ENCODE measurements at places on chromosomes 13 and 19.

- peaks cover 21% of the 10 kb centered on the region for H3K4me1 ChIP-seq
- H3K27ac ChIP-seq = 0 out of 2 replicates have a peak overlapping the region, but pooled peaks have one; percentile 45
- no peaks in the 10 kb centered on the region for H3K27me3 ChIP-seq
- no peak for DNase-seq
- H3K36me3 ChIP-seq = no peaks in the 10 kb centered on the region
- no peak overlapping the region for H3K4me3 ChIP-seq
Measured at GRCh38 chr13:110525328-110526319, 35.9 kb downstream of the RAB20 start.

DNA sequence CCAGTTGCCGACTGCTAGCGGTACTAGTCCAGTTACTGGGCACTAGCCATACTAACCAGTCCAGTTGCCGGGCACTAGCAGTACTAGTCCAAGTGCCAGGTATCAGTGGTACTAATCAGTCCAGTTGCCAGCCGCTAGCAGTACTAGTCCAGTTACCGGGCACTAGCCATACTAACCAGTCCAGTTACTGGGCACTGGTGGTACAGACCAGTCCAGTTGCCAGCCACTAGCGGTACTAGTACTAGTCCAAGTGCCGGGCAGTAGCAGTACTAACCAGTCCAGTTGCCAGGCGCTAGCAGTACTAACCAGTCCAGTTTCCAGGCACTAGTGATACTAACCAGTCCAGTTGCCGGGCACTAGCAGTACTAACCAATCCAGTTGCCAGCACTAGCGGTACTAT is 124.1 kb upstream of the MCF2L start:
- no peaks in the 10 kb centered on the region for H3K36me3 ChIP-seq
- H3K27me3 ChIP-seq = no peaks in the 10 kb centered on the region
- no peak for DNase-seq

DNA sequence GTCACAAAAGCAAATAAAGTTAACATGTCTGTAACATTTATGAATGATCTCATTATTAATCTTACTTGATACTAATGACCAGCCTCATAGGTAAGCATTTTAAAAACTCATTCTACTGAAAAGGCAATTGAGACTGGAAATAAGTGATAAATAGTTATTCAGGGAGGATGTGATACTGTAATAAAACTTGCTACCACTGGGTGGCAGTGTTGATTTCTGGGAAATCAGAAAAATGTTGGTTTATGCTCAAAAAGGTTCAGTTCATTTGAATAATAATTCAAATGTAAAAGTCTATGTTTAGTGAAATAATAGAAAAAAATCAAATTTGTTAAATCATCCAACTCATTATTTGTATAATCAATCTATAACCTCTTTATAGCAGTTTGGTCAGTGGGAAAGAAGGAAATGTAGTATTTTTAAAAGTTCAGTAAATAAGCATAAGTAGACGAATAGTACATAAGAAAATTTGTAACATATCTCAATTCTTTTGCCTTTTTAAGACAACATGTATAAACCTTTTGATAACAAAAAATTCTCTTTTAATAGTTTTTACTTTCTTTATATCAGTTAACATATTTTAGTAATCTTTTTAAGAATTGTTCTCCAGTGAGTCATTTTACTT is 9.6 kb downstream of the ABHD13 start:
- H3K27ac ChIP-seq = no peak overlapping the region
- H3K4me3 ChIP-seq = no peak overlapping the region
- 0 out of 2 replicates have a peak, but pooled peaks cover 3% of the 10 kb centered on the region for H3K4me1 ChIP-seq
- peak; percentile 43 for DNase-seq

DNA sequence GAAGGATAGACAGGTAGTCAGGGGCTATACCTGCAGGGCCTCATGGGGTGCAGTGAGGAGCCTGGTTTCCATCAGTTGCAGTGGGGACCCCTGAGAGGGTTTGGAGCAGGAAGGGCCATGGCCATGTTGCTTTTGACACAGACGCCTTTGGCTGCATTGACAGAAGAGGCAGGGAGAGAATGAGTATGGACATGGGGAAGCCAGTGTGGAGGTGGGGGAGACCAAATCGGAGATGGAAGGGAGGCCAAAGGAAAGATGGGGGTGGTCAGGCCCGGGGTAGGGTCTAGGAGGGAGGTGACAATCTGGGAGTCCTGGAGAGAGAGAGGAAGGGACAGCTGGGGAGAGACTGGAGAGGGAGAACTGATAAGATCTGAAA is 1.3 kb downstream of the HSD11B1L start:
- H3K27me3 ChIP-seq = no peaks in the 10 kb centered on the region
- H3K36me3 ChIP-seq = no peaks in the 10 kb centered on the region
- no peak overlapping the region for H3K27ac ChIP-seq
- no peak for DNase-seq
- peaks cover 2% of the 10 kb centered on the region for H3K4me1 ChIP-seq

DNA sequence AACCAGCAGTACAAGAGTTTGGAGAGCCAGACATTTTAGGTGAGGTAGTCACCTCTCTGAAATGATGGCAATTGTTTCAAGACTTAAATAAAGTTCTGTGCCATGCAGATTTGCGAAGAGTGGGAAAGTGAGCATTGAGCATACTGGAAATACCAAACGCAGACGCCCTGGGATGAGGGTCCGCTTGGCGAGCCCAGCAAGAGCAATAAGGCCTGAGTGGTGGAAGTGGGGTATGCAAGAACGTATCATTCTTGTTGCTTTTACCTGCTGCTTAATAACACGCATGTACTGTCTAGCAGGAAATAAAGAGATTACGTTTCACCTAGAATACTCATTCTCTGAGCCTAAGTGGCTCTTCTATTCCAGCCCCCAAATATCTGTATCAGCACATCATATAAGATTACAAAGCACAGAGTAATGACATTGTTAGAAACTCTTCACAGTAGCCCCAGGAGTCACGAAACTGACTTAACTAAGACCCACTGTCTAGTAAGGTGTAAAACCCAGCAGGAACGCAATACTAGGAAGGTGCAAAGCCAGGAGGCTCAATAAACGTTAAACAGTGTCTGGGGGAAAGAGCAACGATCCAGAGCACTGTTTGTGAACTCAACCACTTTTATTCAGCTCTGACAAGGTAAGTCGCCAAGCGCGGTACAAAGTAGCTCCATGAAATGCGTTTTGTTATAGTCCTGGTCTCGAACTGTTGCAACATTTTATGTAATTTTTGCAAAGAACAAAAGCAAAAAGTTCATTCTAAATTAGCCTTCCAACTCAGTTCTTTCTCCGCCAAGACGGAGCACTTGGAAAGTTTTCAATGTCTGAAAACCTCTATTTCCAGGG is 1.2 kb downstream of the RCBTB2 start:
- H3K27me3 ChIP-seq = no peaks in the 10 kb centered on the region
- H3K4me3 ChIP-seq = peak overlapping the region; percentile 90

- no peak overlapping the region for H3K4me3 ChIP-seq
- no peaks in the 10 kb centered on the region for H3K4me1 ChIP-seq
- H3K27me3 ChIP-seq = no peaks in the 10 kb centered on the region
Measured at GRCh38 chr13:98761126-98761985, 8.9 kb upstream of the SLC15A1 start.

GRCh38 chr13:99464441-99464949 is 36.8 kb upstream of the TM9SF2 start:
- H3K4me3 ChIP-seq = no peak overlapping the region
- H3K4me1 ChIP-seq = no peaks in the 10 kb centered on the region
- no peak for DNase-seq
- H3K36me3 ChIP-seq = no peaks in the 10 kb centered on the region
- H3K27ac ChIP-seq = no peak overlapping the region

- H3K27me3 ChIP-seq = no peaks in the 10 kb centered on the region
- H3K27ac ChIP-seq = no peak overlapping the region
- peaks cover 12% of the 10 kb centered on the region for H3K36me3 ChIP-seq
- 0 out of 2 replicates have a peak overlapping the region, but pooled peaks have one; percentile 10 for H3K4me3 ChIP-seq
- peaks cover 4% of the 10 kb centered on the region for H3K4me1 ChIP-seq
Measured at GRCh38 chr19:48874303-48875135, 2.3 kb downstream of the PPP1R15A start.

DNA sequence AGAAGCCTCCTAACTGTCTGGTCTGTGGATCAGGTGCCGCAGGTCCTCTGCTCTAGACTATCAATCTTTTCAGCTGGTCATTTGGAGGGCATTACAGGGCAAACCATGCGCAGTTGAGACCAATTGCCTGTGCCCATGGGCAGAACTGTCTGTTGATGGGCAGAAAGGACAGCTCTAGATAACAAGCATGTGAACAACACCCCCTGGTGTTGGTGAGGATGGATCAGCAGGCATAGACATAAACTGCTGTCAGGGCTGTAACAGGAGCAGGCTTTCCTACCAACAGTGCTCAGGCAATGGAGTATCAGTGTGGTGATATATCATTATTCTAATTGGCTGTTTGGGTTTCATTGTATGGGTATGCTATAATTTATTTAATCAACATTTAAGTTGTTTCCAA is 104.7 kb upstream of the KL start:
- DNase-seq = peak; percentile 64
- no peaks in the 10 kb centered on the region for H3K4me1 ChIP-seq
- H3K27me3 ChIP-seq = no peaks in the 10 kb centered on the region
- no peak overlapping the region for H3K27ac ChIP-seq
- H3K4me3 ChIP-seq = no peak overlapping the region

DNA sequence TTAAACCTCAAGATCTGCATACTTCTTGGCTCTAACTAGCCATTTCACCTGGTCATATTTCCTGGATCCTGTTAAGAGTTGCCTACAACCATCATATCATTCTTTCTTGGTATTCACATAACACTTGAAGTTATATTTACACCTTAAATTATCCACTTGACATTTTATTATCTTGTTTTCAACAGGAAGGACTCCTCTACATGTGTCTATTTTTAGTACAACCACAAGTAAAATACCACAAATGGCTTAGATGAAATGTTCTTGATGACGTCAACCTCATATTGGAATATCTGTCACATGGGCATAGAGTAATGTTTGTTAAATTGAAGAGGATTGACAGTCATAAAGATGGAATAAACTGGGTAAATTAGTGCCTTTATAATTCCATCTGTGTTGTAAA is 9.4 kb downstream of the PCDH20 start:
- no peak overlapping the region for H3K4me3 ChIP-seq
- H3K36me3 ChIP-seq = no peaks in the 10 kb centered on the region
- H3K4me1 ChIP-seq = no peaks in the 10 kb centered on the region
- peaks cover 1% of the 10 kb centered on the region for H3K27me3 ChIP-seq
- H3K27ac ChIP-seq = no peak overlapping the region
- no peak for DNase-seq

- H3K27me3 ChIP-seq = no peaks in the 10 kb centered on the region
- H3K36me3 ChIP-seq = no peaks in the 10 kb centered on the region
- H3K4me1 ChIP-seq = peaks cover 58% of the 10 kb centered on the region
- DNase-seq = no peak
- H3K4me3 ChIP-seq = no peak overlapping the region
Measured at GRCh38 chr19:31421856-31422255, 72.6 kb upstream of the TSHZ3 start.

- peaks cover 63% of the 10 kb centered on the region for H3K36me3 ChIP-seq
- H3K27me3 ChIP-seq = no peaks in the 10 kb centered on the region
- no peak for DNase-seq
- H3K4me3 ChIP-seq = no peak overlapping the region
- H3K27ac ChIP-seq = no peak overlapping the region
Measured at GRCh38 chr13:33828431-33829129, 10.6 kb downstream of the RFC3 start.

DNA sequence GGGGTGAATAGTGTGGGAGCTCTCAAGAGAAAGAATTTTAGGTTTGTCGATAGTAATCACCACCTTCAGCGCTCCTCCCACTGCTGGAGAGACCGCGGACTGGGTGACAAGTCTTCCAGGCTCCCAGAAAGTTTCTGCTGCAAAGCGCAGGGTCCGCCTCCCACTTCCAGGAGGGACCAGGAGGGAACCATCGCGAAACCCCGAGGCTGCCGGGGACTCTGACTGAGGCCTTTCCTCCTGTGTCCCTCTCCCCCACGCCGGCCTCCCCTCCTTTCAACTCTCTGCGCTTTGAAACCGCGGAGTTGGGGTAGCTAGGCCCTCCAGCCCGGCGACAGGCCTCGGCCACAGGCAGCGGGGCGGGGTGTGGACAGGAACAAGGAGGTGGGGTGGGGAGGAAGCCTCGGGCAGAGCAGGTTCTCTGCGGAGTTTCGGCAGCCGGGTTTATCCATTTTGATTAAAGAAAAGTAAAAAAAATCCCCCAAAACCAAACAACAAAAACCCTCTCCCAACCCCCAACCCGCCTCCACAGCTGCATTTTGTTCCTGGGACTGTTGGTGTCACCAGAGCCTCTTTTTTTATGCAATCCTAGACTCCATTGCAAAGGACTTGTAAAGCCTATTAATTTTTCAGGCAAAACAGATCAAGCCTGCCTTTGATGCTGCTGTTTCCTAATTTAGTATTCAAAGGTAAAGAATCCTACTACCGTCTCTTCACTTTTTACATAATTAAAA is 157.2 kb downstream of the TM9SF2 start:
- H3K4me3 ChIP-seq = peak overlapping the region; percentile 41
- no peaks in the 10 kb centered on the region for H3K36me3 ChIP-seq
- H3K27me3 ChIP-seq = no peaks in the 10 kb centered on the region
- H3K27ac ChIP-seq = peak overlapping the region; percentile 92
- peak; percentile 80 for DNase-seq
- H3K4me1 ChIP-seq = peaks cover 61% of the 10 kb centered on the region

GRCh38 chr13:24176351-24177101 is 16.0 kb downstream of the SPATA13 start:
- no peak overlapping the region for H3K27ac ChIP-seq
- no peaks in the 10 kb centered on the region for H3K27me3 ChIP-seq

GRCh38 chr13:50948601-50949000 is 39.0 kb downstream of the RNASEH2B start:
- no peaks in the 10 kb centered on the region for H3K36me3 ChIP-seq
- H3K27ac ChIP-seq = no peak overlapping the region
- DNase-seq = no peak
- H3K4me1 ChIP-seq = no peaks in the 10 kb centered on the region

DNA sequence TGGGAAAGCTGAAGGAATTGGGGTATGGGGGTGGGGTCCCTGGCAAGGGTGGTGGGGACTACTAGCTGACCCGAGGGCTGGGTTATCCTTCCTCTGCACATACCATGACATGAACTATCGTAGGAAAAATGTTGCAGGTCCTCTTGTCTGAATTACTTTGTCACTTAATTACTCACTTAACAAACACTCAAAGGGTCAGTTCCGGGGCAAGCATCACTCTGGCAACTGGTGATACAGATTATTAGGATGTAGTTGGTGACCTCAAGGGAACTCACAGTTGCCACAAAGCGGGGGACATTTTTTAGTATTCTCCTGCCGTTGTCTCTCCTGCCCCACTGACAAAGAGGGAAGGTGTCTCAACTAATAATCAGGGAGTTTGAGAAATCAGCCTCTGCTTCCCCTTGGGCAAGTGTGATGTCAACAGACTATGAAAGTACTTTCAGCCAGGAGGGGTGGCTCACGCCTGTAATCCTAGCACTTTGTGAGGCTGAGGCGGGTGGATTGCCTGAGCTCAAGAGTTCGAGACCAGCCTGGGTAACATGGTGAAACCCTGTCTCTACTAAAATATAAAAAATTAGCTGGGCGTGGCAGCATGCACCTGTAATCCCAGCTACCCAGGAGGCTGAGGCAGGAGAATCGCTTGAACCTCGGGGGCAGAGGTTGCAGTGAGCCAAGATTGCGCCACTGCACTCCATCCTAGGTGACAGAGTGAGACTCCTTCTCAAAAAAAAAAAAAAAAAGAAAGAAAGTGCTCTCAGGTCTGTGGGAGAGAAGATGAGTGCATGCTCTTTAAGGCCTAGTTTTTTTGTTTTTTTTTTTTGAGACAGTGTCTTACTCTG is 10.3 kb downstream of the DNAJB1 start:
- no peak for DNase-seq
- peaks cover 7% of the 10 kb centered on the region for H3K4me1 ChIP-seq
- H3K4me3 ChIP-seq = no peak overlapping the region
- H3K27me3 ChIP-seq = no peaks in the 10 kb centered on the region
- H3K27ac ChIP-seq = no peak overlapping the region

GRCh38 chr19:2230807-2231533 is 5.2 kb downstream of the PLEKHJ1 start:
- H3K4me1 ChIP-seq = 0 out of 2 replicates have a peak, but pooled peaks cover 3% of the 10 kb centered on the region
- H3K4me3 ChIP-seq = no peak overlapping the region
- no peaks in the 10 kb centered on the region for H3K36me3 ChIP-seq
- no peaks in the 10 kb centered on the region for H3K27me3 ChIP-seq
- H3K27ac ChIP-seq = 0 out of 2 replicates have a peak overlapping the region, but pooled peaks have one; percentile 26

All from GM23338 (cell line).